ENCODE measurements at places on chromosomes 13 and 19.
A peak's percentile ranks its signal among the peaks of the same experiment; 100 is the strongest.

DNA sequence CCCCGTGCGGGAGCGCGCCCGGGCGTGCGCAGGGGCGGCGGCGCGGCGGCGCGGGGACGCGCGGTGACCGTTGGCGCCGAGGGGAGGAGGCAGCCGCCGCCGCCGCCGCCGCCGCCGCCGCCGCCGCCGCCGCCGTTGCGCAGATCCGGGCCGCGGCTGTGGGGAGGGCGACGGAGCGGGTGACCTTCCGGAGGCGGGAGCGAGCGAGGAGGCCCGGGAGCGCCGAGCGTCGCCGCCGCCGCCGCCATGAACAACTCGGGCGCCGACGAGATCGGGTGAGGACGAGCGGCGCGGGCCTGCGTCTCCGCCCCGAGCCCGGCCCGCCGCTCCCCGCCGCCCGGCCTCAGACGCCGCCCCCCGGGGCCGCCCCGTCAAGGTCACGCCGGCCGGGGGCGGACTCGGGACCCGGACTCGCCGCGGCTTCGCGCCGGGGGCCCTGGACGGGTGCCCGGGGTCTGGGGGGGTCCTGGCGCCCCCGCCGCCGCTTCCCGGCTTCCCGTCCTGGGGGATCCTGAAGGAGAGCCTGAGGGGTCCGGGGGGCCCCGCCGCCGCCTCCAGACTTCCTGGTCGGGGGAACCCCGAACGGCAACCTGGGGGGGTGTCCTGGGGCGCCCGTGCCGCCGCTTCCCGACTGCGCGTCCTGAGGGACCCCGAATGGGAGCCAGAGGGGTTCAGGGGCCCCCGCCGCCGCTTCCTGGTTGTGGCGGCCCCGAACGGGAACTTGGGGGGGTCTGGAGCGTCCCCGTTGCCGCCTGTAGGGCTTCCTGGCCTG, at the start of gene DAZAP1:
DAZAP1 (plus strand) TSS at position 59 of the 772 bp plus-strand sequence; CDS start at position 247, 188 bp downstream.
- peak; percentile 20 for DNase-seq

GRCh38 chr19:54616057-54616456, 14.2 kb upstream of the LILRB1 start:
- DNase-seq, result no peak

DNA sequence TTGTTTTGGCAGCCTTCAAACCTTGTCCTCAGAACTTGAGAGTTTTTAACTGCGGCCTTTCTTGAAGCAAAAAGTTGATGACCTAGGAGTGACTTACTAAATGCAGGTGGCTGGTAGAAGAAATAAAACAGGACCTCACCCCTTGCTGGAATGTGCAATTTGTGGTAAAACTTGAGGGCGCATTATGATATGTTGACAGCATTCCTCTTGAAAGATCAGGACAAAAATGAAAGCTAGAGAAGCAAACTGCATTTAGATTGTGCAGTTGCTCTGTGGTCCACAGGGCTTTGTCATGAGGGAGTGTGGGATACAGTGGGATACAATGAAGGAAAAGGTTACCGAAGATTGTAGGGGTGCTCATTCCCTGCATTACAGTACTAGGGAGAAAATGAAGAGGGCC, 504.2 kb downstream of the GPC6 start:
- DNase-seq, result no peak

- DNase-seq, result no peak
Measured at GRCh38 chr13:43140985-43141384, 117.6 kb downstream of the DNAJC15 start.

DNA sequence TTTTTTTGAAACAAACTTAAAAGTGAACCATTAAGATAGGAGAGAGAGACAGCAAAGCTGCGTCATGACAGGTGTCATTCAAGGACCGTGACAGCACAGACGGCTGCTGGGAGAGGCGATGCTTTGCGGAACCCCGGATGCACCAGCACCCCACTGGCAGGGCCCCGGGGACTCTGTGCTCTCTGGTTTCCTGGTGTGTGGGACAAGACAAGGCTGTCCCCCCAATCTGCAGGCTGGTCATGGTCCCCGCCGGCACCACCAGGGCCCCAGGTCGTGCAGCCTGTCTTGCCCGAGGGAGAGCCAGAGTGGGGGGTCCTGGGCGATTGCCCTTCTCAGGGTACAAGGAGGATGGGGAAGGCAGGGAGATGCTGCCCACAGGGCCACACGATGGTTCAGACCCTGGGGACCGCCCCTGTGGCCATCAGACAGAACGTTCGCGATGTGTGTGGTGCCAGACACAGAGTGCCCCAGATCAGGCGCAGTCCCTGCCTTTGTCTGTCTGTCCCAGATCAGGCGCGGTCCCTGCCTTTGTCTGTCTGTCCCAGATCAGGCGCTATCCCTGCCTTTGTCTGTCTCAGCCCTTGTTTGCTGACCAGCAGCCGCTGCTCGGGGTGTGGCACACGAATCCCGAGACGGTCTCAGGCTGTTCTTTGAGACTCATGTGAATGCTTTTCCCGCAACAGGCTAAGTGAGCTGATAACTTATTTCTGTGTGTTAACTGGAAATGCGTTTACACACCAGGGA, 36.1 kb downstream of the ADPRHL1 start:
- no peak for DNase-seq
